ENCODE measurements at places on chromosomes 12 and 14. TPM values are rescaled to one million over a fixed set of nuclear protein-coding genes. Genes with fewer than 3 reads are reported as not detected.

- H3K4me3 ChIP-seq, result no peak overlapping the region
- H3K27ac ChIP-seq, result no peak overlapping the region
- DNase-seq, result no peak
- peaks cover 90% of the 10 kb centered on the region for H3K36me3 ChIP-seq
- no peaks in the 10 kb centered on the region for H3K27me3 ChIP-seq
- peaks cover 27% of the 10 kb centered on the region for H3K4me1 ChIP-seq
Measured at GRCh38 chr14:95104911-95105310, 52.4 kb downstream of the DICER1 start.

DNA sequence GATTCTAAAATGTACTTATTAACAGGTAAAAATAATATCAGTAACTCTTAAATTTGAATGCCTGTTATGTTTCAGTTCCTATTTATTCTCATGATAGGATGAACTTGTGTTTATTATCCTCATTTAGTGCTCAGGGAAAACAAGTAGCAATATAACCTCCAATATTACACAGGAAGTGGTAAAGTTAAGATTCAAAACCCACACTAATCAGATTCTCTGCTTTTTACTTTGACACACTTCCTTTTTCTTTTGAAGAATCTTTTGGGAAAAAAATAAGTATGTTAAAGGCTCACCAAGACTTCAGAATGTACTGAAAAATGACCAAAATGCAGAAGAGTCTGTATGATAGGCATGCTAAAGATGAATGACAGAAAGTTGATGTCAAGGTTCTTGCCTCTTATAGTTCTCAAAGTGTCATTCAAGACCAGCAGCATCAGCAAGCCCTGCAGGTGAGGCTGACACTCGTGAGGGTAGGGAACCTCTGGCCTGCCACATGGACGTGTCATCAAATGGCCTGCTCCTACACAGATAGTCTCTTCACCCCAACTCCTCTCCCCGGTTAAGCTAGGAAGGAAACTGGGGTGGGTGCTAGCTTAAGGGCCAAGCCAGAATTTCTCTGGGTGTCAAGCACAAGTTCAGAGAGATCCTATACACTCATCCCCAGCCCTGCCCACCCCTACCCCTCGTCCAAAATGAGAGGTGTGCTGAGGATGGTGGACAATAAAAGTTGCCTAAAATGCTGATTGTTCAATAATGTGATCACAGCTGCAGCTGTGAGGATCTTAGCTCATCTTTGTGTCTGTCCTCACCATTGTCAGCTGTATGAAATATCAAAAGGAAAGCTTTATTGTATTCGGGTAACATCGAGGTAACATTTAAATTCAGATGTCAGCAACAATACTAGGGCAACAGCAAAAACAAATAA lies 6.3 kb downstream of the TBPL2 start:
- no peaks in the 10 kb centered on the region for H3K36me3 ChIP-seq
- H3K4me1 ChIP-seq, result peaks cover 4% of the 10 kb centered on the region
- no peak overlapping the region for H3K27ac ChIP-seq
- no peak overlapping the region for H3K4me3 ChIP-seq
- no peak for DNase-seq

DNA sequence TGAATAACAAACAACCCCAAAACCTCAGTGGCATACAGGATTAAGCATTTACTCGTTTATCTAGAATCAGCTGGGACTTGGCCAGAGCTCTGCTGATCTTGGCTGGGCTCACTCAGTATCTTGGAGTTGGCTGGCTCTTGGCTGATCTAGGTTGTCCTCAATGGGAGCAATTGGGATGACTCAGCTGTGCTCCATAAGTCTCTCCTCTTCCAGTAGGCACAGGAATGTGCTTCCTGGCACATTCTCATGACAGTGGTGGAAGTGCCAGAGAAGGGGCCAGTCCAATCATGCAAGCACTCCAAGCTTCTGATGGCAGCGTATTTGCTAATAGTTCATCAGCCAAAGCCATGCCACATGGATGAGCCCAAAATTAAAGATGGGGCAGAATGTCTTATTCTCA lies 41.7 kb upstream of the ANO4 start:
- H3K4me1 ChIP-seq, result no peaks in the 10 kb centered on the region
- no peak overlapping the region for H3K4me3 ChIP-seq
- DNase-seq, result no peak
- no peaks in the 10 kb centered on the region for H3K36me3 ChIP-seq

DNA sequence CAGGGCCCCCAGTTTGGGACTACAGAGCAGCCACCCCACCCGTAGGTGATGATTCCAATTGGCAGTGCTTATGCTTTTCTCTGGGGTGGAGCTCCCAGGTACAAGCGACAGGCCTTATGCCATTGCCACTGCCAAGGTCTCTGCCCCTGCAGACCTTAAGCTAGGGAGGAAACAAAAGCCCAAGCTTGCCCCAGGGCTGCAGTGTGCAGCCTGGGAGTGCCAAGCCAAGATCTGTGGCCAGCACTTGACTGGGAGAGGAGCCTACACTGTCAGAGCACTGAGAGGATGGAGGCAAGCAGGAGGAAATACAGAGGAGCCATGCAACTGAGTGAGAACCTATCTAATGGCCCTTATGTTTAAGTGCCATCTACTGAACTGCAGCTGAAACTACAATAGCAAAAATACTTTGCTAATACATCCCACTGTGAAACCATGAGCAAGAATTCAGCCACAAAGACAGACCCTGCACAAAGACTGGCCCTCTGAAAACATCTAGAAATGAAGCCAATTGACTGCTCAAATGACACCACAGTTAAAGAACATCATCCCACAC lies 17.7 kb upstream of the ASCL1 start:
- no peaks in the 10 kb centered on the region for H3K36me3 ChIP-seq
- H3K27me3 ChIP-seq, result peaks cover 20% of the 10 kb centered on the region
- H3K27ac ChIP-seq, result no peak overlapping the region
- no peak for DNase-seq

DNA sequence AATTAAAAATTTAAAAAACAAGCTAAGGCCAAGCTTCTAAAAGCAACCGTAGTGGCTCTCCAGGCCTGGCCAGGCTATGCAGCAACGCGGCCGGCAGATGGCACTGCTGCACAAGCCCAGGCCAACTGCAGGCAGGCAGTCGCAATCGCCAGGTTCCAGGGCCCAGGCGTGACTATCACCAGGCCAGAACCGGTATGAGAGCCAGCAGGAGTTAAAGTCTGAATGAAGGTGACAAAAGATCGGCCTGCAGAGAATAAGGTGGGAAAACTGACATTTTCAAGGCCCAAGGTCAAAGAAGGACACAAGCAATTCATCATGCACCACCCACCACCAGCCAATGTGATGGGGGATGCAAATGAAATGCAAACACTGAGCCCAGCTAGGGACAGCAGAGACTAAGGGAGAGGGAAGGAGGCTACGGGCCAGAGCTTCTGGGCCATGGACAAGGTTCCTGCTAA lies 43.6 kb upstream of the ANO2 start:
- peak; percentile 71 for DNase-seq
- peaks cover 6% of the 10 kb centered on the region for H3K4me1 ChIP-seq
- no peak overlapping the region for H3K4me3 ChIP-seq
- H3K27ac ChIP-seq, result no peak overlapping the region

- no peak overlapping the region for H3K4me3 ChIP-seq
- no peak overlapping the region for H3K27ac ChIP-seq
- no peaks in the 10 kb centered on the region for H3K36me3 ChIP-seq
- H3K27me3 ChIP-seq, result no peaks in the 10 kb centered on the region
- H3K4me1 ChIP-seq, result no peaks in the 10 kb centered on the region
Measured at GRCh38 chr12:102873077-102873476, 44.0 kb downstream of the PAH start.

GRCh38 chr12:111842556-111843396 lies 748 bp downstream of the MAPKAPK5 start:
- H3K36me3 ChIP-seq, result peaks cover 15% of the 10 kb centered on the region
- peak overlapping the region; percentile 98 for H3K27ac ChIP-seq
- peak overlapping the region; percentile 96 for H3K4me3 ChIP-seq
- DNase-seq, result no peak
- no peaks in the 10 kb centered on the region for H3K27me3 ChIP-seq

DNA sequence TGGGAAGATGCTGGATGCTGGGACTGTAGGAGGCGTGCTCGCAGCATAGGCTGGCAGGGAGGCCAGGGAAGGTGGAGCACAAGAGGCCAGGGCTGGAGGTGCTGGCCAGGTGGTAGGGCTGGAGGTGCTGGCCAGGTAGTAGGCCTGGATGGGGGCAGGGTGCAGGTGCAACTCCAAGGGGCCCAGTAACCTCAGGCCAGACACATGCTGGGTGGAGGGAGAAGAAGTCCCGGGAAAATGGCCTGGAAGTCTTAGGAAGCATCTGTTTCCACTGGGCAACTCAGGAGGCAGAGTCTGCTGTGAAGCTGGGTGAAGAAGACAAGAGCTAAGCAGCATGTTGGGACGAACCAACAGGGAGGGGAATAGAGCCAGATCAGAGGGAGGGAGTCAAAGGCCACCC lies 665.2 kb downstream of the BCL11B start:
- DNase-seq, result no peak
- H3K4me3 ChIP-seq, result no peak overlapping the region
- no peaks in the 10 kb centered on the region for H3K36me3 ChIP-seq
- H3K27ac ChIP-seq, result no peak overlapping the region
- no peaks in the 10 kb centered on the region for H3K4me1 ChIP-seq
- peaks cover 30% of the 10 kb centered on the region for H3K27me3 ChIP-seq

GRCh38 chr12:131720241-131720640 lies 9.4 kb downstream of the SFSWAP start:
- H3K27ac ChIP-seq, result no peak overlapping the region
- no peaks in the 10 kb centered on the region for H3K27me3 ChIP-seq
- peaks cover 87% of the 10 kb centered on the region for H3K36me3 ChIP-seq
- peaks cover 17% of the 10 kb centered on the region for H3K4me1 ChIP-seq
- H3K4me3 ChIP-seq, result no peak overlapping the region
- DNase-seq, result no peak

- H3K27me3 ChIP-seq, result no peaks in the 10 kb centered on the region
- H3K4me3 ChIP-seq, result no peak overlapping the region
- no peaks in the 10 kb centered on the region for H3K36me3 ChIP-seq
- H3K27ac ChIP-seq, result no peak overlapping the region
- no peak for DNase-seq
Measured at GRCh38 chr14:63454436-63454835, 88.7 kb downstream of the PPP2R5E start.

- peaks cover 7% of the 10 kb centered on the region for H3K36me3 ChIP-seq
- no peaks in the 10 kb centered on the region for H3K27me3 ChIP-seq
- DNase-seq, result no peak
- H3K4me3 ChIP-seq, result no peak overlapping the region
- no peak overlapping the region for H3K27ac ChIP-seq
- H3K4me1 ChIP-seq, result peaks cover 8% of the 10 kb centered on the region
Measured at GRCh38 chr14:50928002-50928635, 16.2 kb downstream of the PYGL start.

The MYF6 gene
- not detected for total RNA-seq

DNA sequence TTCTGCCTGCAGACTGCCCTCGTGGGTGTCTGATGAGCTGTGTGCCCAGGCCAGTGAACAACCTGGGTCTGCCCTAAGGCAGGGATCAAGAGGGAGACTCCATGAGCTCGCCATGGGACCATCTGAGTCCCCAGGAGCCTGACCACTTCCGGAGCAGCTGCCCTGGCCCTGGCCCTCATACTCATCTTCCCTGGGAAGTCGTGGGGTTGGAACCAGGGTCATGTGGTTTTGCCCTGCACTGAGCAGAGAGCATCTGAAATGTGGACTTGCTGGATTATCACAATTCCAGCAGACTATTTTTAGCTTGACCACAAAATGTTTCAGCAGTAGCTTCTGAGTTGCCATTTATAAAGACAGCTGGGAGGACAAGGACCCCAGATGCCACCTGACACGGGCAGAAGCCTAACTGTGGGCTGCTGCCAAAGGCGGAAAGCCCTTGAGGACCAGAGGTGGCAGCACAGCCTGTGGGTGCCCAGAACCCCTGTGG lies 6.7 kb downstream of the BTBD6 start:
- H3K36me3 ChIP-seq, result peaks cover 45% of the 10 kb centered on the region
- peak; percentile 52 for DNase-seq
- H3K27me3 ChIP-seq, result no peaks in the 10 kb centered on the region

- H3K4me3 ChIP-seq, result no peak overlapping the region
- H3K4me1 ChIP-seq, result no peaks in the 10 kb centered on the region
- peak; percentile 1 for DNase-seq
- no peaks in the 10 kb centered on the region for H3K36me3 ChIP-seq
- no peak overlapping the region for H3K27ac ChIP-seq
Measured at GRCh38 chr14:101019990-101020710, 116.6 kb upstream of the RTL1 start.

DNA sequence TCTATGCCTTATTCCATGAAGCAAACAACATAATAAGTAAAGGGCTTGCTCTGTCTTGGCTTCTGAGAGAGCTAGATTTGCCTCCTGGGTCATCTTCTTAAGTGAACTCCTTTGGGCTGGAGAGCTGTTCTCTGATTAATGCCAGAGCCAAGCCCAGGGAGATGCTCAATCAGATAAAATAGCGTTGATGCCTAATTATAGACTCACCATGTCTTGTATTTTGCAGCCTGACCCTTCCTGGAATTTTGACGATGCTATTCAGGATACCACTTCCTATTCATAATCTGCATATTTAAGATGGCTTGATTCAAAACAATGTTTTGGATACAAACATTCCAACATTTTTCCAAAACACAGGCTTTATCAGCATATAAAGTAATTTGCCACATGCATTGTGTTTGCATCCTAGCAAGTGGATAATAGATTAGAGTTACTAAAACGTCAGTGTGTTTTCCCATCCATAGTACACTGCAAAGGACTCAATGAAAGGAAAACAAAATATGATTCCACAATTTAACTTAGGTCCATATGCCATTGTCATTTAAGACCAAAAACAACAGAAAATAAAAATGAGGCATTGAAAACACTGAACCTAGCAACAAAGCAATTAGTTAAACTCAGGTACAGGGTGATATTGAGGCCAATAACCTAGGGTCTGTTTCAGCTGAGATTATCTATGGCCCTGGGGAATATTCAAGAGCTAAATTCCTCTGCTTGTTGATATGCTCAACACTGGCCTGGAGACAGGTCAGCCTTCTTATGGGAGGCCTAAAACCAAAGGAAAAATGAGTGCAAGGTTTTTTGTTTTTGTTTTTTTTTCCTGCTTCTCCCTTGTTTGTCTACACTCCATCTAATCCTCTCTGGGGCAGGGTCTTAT lies 184.2 kb upstream of the FOXN3 start:
- no peak for DNase-seq
- H3K36me3 ChIP-seq, result peaks cover 14% of the 10 kb centered on the region
- H3K27ac ChIP-seq, result peak overlapping the region; percentile 70
- H3K4me3 ChIP-seq, result no peak overlapping the region

DNA sequence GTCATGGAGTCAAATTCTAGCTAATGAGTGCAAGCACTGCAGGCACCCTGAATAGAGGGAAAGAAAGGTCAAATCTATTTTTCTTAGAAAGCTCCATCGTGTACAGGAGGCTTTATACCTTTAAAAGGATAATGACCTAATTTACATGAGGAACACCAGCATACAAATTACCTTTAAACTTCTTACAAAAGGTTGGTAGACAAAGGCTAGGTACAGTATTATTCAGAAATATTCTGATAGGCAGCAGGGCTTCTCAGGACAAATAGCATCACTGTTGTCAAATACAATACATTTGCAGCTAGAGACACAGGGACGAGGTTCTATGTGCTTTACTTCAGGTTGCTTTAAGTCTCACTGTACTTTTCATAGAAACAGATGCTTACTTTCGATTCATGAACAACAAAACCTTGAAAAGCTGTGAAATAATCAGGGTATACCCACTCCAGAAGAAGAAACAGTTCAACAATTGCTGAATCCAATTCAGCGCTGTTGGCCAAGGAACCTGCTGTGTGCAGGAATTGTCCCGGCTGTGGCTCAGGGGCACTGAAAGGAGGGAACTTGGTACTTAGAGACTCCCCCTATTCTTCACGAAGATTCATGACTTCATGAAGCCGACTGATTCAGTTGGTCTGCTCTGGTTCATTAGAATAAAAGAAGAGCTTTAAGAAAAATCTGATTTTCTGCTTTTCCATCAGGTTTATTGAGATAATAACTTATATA lies 252.9 kb downstream of the PRKD1 start:
- no peaks in the 10 kb centered on the region for H3K36me3 ChIP-seq
- H3K27me3 ChIP-seq, result no peaks in the 10 kb centered on the region
- no peak overlapping the region for H3K27ac ChIP-seq
- H3K4me3 ChIP-seq, result no peak overlapping the region
